ENCODE measurements at places on chromosomes 5 and 9. TPM values are rescaled to one million over a fixed set of nuclear protein-coding genes. Genes with fewer than 3 reads are reported as not detected.

DNA sequence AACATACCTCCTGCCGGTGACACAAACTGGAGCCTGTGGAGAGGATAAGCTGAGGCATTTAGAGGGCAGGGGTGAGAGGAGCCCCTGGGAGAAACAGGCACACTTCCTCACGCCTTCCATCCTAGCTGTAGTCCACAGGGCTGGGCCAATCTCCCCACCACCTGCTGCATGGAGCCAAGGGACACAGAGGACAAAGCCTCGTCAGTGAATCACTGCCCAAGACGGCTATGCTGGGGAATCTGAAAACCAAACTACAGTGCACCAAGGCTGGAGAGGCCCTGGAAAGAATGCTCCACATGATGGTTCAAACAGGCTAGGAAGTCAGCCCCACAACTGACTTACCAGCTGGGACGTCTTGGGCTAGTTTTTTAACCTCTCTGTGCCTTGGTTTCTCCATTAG, 57.0 kb downstream of the SHB start:
- DNase-seq: no peak

- DNase-seq: no peak
These were observed 179.2 kb downstream of the FBN2 start for GRCh38 chr5:128358826-128359225.

- DNase-seq: no peak
These were observed 2.1 kb downstream of the ARHGEF37 start for GRCh38 chr5:149583394-149583793.

- DNase-seq: peak; percentile 20
These were observed 64.6 kb downstream of the SH3TC2 start for GRCh38 chr5:148998174-148998797.

DNA sequence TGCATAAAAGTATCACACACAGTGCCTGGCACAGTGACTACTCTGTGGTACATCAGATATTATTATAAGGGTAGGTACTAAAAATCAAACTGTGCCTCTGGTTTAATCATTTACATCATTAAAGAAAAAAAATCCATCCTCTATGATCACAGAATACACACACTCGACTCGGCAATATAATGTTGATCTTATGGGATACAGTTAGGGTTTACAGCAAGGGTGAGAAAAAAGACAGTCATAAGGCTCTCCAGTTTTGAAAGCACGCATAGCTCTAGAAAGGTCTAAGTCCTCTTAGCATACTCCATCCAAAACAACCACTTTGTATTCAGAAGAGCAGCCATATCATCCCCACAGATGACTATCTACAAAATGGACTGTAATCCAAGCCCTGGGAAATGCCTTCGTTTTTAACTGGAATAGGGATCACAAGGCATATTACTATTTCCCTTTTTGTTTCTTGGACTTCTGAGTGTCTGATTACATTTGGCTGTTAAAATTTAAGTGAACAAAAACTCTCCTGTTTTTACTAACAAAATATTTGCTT, 26.6 kb downstream of the TRPM3 start:
- no peak for DNase-seq

DNA sequence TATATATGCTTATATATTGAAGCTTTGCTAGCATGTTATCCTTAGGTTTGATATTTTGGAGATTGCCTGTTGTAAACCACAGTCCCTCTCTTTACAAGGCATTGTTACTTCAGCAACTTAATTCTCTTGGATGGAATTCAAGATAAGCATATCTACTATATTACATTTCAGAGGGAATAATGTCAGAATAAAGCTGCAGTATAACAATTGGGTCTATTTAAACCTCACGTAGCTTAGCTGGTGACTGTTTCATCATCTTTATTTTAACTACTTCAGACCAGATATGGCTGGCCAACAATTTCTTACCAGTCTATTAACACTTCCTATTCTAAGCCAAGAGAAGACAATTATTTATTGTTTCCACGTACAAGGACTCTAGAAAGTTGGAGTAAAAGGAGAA, 27.1 kb downstream of the ZCCHC10 start:
- DNase-seq: no peak

DNA sequence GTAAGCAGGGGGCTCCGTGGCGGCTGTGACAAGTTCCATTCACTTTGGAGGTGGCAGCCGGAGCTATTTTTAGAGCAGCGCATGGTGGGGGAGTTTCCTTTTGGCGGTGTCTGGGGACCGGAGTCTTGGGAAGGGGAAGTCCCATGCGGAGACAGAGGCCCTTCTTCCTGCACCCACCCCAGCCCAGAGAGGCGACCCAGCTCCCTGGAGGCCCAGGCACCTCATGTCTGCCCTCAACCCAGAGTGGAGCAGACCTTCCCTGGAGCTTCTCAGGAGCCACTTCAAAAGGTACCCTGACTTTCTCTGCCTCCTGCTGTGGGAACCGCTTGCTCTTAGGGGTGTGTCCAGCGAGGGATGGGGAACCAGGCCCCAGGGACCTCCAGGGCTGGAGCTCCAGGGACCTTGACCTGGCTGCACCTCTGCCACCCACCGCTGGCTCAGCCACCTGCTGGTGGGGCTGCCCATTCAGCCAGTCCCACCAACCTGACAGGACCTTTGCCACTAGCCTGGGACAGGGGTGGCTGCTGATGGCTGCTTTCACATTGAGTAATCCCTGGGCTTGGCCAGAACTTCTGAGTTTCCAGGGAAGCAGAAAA, 34.1 kb downstream of the NEK6 start:
- DNase-seq: no peak

GRCh38 chr9:110591526-110591925, 12.0 kb upstream of the SVEP1 start:
- DNase-seq: no peak

The PCDHGB4 gene
- polyA plus RNA-seq: 0.27 TPM
